ENCODE measurements at places on chromosomes 16 and 17.

- no peak for DNase-seq
Measured at GRCh38 chr16:85017151-85017550, 5.8 kb upstream of the ZDHHC7 start.

DNA sequence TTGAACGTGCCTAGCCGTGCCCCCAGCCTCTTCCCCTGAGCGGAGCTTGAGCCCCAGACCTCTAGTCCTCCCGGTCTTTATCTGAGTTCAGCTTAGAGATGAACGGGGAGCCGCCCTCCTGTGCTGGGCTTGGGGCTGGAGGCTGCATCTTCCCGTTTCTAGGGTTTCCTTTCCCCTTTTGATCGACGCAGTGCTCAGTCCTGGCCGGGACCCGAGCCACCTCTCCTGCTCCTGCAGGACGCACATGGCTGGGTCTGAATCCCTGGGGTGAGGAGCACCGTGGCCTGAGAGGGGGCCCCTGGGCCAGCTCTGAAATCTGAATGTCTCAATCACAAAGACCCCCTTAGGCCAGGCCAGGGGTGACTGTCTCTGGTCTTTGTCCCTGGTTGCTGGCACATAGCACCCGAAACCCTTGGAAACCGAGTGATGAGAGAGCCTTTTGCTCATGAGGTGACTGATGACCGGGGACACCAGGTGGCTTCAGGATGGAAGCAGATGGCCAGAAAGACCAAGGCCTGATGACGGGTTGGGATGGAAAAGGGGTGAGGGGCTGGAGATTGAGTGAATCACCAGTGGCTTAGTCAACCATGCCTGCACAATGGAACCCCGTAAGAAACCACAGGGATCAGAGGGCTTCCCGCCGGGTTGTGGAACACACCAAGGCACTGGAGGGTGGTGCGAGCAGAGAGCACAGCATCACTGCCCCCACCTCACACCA is 724 bp downstream of the GAA start:
- no peak for DNase-seq

DNA sequence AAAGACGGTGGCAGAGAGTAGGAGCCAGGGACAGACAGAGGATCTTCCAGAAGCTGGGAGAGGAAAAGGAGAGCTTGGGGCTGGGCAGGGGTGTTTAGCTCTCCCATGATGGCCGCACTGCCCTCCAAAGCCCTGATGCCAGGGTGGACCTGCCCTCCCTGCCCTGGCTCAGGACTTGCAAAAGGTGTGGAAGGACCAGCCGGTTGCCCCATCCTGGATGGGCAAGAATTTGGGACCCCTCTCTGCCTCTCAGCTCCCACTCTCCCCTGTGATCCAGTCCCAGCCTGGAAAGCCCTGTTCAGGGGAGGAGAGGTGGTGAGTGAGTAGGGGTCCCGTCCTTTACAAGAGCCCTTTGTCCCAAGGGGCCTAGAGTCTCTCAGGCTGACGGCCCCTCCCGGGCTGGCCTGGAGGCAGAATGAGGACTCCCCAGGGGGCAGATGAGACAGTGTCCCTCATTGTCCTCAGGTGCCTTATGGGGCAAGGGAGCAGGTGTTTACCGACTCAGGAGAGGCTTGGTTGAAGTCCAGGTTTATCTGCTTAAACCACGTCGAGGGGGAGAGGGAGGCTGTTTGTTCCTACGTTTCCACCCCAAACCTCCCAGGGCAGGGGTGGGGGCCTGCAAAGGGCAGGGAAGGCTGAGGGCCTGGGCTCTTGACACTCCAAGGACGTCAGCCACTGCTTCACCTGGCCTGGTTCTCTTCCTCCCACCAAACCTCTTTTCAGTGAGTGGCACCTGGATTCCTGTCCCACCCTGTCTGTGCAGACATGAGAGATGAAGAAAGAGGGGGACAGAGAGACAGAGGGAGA is 19.3 kb upstream of the ITGA3 start:
- no peak for DNase-seq

DNA sequence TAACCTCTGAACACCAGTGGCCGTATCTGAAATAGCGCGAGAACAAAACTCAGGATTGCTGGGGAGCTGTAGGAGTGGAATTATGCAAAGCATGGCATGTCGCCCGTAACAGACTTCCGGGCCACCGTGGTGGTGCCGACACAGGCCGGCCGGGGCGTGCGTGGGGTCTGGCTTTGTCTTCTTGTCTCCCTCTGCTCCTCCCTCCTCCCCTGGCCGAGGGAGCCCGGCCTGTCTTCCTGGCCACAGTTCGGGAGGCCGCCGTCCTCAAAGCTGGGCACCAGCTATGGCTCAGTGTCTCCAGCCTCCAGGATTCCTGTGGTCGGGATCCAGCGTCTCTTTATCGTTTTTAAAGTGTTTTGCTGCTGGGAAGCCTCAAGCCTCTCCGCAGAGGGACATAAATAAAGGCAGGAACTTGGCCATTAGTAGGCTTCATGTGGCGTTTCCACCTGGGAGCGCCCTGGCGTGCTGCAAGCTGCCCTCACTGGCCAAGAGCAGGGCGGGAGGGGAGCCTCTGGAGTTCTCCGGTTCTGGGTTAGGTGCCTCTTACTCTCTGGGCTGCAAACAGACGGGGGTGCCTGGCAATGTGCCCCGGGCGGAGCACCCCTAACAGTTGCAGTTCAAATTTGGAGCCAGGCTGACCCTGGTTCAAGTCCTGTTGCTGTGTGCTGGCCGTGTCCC is 22.0 kb upstream of the NPTX1 start:
- no peak for DNase-seq

DNA sequence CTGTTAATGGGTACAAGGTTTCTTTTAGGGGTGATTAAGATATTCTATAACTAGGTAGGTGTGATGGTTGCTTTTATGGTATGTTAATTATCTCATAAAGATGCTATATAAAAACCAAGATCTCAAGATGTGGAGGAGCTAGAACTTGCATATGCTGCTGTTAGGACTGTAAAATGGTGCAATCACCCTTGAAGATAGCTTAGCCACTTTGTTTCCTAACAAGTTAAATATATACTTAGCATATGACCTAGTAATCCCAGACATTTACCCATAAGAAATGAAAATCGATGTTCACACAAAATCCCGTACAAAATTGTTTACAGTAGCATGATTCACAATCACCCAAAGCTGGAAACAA is 25.1 kb downstream of the GGA2 start:
- DNase-seq, result no peak

DNA sequence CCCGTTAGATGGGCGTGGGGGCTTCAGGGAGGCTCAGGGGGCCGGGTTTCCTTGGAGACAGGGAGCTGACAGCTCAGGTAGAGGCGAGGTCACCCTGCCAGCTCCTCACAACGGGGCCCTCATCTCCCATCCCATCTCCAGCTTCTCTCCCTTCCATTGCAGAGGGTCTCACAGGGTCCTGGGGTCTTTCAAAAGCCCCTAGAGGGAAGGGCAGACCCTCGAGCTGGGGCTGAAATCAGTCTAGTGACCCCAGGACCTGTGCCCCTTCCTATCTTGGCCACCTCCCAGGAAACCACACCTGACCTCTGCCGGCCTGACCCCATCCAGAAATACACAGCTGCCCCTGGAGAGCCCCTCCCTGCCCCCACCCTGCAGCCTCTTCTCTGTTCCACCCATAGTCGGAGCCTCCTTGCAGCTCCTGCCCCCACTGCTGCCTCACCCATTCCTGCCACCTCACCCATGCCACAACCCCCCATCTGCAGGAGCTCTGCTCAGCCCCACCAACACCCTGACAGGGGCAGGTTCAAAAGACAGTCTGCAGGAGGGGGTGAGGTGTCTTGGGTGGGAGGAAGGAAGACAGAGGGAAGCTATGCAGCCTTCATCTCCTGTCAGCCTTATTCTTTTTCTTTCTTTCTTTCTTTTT is 23.4 kb downstream of the PIK3R5 start:
- no peak for DNase-seq

DNA sequence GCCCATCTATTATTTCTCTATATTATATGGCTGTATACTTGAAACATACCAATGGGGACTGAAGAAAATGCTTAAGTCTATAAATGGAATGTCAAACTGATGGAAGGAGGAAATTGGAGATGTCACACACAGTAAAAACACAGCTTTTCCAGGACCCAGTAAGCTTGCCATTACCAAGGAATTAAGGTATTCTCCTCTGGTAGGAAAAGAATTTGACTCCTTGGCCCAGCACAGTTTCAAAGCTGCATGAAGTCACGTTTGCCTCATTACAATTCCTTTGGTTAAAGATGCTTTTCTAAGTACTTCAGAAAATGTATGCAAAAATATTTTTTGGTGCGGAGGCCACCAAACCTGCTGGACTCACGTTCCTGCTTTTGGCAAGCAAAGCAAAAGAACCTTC is 48.5 kb downstream of the CDH13 start:
- DNase-seq, result no peak

All from renal cortex interstitium (tissue), 15 donors.